ENCODE measurements at places on chromosomes 7 and 10.
A peak's percentile ranks its signal among the peaks of the same experiment; 100 is the strongest.

- no peak for DNase-seq
Observed at GRCh38 chr7:82289152-82289535, 154.4 kb downstream of the CACNA2D1 start.

DNA sequence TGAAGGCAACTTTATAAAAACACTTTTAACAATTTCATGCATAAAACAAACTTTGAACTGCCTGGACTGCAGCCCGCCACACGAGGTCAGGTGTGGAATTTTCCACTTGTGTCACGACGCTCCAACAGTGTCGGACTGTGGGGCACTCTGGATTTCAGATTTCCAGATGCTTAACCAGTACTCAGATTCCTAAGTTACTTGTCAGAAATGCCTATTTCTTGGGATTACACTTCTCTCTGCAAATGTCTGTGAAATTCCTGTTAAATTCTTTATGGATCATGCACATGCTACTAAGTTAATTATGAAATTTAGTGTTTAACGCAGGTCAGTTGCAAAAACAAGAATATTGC lies 473 bp upstream of the GPER1 start:
- no peak for DNase-seq

- DNase-seq = no peak
Observed at GRCh38 chr10:33143160-33143728, 185.2 kb upstream of the ITGB1 start.

DNA sequence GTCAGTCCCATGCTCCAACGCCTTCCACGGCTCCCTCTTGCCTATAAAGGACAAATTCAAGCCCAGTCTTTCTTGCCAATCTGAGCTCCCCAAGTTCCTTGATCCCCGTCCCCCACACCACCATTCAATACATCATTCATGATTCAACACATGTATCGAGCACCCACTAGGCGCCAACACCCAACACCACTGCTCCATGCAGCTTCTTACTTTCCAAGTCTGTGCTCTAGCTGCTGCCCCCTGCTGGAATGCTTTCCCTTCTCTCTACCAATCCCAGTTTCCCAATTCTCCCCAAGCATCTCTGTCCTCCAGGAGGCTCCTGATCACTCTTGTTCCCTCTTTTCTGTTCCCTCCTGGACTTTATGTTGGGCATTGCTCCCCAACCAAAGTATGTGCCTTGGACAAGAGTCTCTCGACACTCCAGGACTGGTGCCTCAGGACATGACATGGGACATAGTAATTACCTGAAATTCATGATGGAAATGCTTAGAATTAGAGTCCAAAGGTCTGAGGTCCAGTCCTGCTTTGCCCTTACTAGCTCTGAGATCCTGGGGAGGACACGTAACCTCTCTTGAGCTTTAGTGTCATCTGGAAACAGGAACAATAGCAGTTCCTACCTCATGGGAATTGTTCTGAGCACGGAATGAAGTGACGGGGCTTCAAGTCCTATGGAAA lies 172.7 kb downstream of the NEURL1 start:
- DNase-seq = peak; percentile 59

GRCh38 chr7:42100156-42100508 lies 136.9 kb downstream of the GLI3 start:
- DNase-seq = no peak

DNA sequence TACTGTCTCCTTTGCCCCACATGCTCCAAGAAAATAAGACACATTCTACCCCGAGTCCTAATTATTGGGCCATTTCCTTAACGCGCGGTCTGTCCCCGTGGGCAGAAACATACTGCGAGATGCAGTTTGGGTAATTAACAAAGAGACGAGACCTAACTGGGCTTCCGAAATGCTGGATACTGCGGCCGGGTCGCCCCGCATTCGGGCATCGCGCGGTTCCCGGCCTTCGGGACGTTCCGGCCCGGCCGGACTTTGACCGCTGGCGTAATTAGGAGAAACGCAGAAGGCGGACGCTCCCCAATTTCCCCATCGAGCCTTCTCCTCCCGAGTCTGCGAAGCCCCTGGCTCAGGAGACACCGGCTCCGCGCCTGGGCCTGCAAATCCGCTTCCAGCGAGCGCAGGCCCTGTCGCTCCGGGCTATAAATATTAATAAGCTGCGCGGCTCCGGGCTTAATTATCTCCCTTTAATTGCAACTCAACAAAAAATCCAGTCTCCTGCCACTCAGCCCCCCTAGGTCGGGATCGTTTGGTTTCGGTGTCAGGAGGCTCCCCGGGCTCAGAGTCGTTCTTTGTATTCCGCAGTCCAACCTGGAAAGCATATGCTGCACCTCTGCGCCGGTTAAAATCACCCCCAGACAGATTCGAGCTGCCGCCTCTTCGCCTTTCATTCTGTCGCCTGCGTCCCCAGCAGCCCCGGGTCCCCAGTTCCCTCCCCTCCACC lies 131.5 kb downstream of the SPAG6 start:
- no peak for DNase-seq

- DNase-seq = no peak
Observed at GRCh38 chr7:98974205-98974604, 95.9 kb downstream of the TRRAP start.

- DNase-seq = no peak
Observed at GRCh38 chr7:28981161-28981465, 23.0 kb upstream of the TRIL start.

DNA sequence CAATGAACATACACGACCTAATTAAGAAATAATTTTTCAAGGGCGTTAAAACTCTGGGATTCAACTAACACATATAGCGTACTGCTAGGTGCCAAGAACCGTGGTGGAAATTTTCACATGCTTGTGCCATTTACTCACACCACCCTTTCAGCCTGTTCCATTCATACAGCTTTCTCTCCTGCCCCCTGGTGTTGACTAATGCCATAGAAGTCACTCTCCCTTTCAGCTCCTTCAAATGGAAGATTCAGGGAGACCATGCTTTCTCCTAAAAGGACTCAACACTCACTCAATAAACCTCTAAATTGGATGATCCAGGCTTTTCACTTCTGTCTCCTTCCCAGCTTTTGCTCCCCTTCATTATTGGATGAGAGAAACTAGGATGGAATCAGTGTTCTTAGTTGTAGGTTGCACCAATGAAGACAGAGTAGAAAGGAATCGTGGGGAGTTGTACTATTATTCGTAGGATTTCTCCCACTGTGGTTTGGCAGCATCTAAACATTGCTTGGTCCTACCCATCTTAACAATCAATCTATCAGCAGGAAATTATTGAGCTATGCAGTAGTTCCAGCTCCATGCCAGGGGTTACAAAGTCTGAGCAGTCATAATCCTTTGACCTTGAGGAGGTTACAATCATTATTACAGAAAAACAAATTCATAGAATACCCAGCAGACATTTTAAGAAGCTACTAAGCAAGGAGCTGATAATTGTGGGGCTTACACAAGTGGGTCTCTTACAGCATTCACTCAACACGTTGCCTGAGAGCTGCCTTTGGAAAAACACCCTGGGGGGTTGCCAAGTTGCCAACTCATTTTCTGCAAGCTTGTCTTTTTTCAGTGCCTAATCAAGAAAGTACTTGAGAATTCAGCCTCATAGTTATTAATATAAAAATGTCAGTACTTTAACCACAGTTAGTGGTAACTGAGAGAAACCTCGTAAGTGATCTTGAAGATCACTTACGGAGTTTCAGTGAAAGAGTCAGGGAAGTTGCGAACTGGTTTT lies 2.8 kb upstream of the PPP1R3C start:
- peak; percentile 18 for DNase-seq

- no peak for DNase-seq
Observed at GRCh38 chr10:71011141-71011540, 122.8 kb upstream of the PCBD1 start.

DNA sequence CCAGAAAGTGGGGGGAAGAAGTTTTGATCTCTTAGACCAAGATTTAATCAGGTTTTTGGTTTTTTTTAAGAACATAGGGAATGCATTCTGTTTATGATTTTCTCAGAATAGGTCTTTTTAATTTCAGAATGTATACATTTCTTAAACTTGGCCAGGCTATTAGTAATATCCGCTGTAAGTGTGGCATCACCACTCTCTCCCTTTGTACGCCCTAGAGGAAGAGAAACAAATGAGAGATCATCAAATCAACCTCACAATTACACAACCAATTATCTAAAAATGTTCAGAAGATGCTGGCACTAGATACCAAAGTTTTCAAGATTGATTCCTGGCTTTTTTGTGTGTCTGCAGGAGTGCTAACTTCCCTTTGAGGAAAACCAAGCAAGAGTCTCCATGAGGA lies 70.0 kb downstream of the KLF6 start:
- DNase-seq = no peak

DNA sequence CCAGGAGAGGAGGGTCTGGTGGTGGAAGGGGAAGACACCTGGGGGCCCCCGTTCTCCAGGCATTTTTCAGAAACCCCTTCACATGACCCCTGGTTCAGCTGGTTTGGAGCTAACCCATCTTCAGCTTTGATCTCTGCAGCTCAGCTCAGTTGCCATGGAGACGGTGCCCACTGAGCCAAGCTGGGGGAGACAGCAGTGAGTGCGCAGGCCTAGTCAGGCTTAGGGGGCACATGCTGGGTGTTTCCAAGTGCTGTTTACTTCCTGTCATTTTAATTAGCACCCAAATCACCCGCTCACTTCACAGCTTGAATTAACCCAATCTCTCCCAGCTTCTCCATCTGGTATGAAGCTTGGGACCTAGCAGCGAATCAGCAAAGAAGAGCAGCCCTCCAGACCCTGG lies 9.0 kb downstream of the SPOCK2 start:
- no peak for DNase-seq

DNA sequence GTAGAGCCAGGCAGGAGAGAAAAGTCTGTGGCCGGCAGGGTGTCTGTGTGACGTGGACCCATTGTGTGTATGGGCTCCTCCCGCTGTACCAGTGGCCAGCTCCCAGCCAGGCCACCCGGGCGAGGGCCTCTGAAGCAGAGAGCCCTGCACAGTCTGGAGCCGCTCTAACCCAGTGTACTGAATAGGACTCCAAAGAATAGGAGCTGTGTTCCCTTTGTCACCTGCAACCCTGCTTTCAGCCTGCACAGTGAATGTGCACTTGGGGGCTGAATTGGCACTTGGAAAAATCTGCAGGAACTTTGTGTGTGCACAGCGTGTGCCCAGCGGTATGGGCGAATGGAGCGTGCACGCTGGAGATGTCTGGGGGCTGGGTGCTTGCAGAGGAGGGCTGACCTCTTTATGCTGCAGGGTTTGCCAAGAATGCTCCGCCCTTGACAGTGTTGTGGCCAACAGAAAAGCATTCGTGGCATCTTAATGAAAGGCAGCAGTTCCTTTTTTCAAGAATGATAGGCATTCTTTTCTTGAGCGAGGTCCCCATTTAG lies 216.2 kb downstream of the AUTS2 start:
- no peak for DNase-seq

- DNase-seq = no peak
Observed at GRCh38 chr7:69691327-69691726, 93.1 kb downstream of the AUTS2 start.

- no peak for DNase-seq
Observed at GRCh38 chr10:72238392-72239175, 22.5 kb upstream of the ASCC1 start.
